Transverse colon (tissue), 4 donors: ENCODE measurements at places on chromosomes 3 and 15. TPM values are rescaled to one million over a fixed set of nuclear protein-coding genes. Genes with fewer than 3 reads are reported as not detected.
A peak's percentile ranks its signal among the peaks of the same experiment; 100 is the strongest.

GRCh38 chr3:45885979-45886705 is at the start of gene CCR9:
TSS of gene CCR9 (plus strand) at chr3:45886543. CDS start at chr3:45894934, 8,391 bp downstream.
- DNase-seq: no peak

DNA sequence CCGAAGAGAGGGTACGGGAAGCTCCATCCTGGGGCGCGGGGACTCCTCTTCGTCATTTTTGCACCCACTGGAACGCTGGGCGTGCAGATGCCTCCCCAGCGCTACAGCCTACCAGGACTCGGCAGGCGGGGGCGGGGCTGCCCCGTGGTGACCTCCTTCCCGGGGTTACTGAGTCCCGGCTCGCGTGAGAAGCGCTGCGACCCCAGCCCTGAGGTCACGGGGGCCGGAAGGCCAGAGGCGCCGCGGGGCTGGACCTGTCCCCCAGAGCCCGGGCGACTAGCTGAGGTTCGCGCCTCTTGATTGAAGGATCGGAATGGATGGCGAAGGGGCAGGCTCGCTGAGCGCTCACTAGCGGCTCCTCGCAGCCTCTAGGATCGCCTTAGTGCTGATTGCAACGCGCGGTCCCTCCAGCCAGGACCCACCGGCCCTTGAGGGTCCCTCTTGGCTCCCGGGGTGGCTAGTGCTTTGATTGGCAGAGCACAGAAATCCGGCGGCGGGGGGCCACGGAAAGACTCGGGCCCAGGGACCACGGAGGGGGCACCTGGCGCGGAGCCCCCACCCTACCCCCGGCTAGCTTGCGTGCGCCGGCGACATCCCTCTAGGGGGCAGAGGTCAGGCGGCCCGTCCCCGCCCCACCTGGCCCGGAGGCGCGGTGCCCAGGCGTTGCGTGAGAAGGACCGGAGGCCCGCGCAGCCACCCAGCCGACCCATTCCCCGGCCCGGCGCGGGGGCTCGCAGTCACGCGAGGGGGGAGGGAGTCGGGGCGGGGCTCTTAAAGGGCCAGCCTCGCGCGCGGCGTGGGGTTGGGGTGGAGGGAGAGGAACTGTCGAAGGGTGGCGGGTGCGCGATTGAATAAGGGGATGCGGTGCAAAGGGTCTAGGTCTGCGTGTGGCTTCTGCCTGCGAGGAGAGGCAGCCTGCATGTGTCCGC is 781 bp upstream of the CYP1A1 start:
- peak; percentile 44 for DNase-seq

DNA sequence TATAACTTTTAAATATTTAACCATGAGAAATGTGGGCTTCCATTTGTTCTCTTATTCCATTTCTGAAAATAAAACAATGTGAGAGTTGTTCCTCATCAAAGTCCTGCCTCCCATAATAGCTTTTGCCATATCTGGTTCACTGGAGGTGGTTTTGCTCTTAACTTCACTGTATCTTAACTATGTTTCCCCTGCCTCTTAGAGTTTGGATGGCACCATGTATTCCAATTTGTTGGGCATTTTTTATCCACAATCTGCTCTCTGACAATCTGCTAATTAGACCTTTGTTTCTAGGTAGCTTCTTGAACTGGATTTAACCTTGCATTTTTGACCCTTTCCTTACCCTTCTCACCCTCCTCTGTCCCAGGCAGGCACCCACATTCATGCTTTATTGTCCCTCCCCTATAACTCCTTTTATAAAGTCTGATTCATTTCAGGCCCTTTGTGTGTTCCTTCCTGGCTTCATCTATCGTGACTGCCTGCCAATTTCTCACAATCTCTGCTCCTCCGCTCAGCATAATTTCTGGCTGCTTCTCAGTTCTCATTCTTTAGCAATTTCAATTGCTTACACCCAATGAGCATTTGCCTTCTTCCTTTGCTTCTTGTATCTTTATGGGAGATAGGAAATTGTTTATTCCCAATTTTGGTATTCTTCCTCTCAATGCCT is 144.2 kb upstream of the ARHGEF26 start:
- no peak for DNase-seq

- no peak for DNase-seq
Measured at GRCh38 chr3:49563040-49563578, 8.8 kb downstream of the BSN start.

DNA sequence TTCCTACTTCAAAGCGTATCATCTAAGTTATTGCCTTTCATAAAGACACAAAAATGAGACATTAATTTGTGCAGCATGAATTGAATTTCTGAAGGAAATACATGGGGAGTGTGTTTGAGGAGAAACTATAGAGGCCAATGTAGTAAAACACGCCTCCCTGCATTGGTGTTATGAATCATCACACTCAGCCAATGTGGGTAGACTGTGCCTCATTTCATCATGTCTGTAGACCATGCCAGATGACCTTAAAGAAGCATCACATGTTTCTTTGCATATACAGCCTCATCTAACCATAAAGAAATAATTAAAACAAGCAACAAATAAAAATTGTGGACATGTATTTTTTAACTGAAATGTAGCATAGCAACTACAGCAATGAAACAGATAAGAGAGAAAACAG is 486.0 kb upstream of the ADAMTS9 start:
- no peak for DNase-seq

- DNase-seq: no peak
Measured at GRCh38 chr15:55991802-55992768, 1.3 kb downstream of the NEDD4 start.

GRCh38 chr3:160018959-160019358 is 30.3 kb downstream of the IL12A start:
- no peak for DNase-seq

GXYLT2 gene
- 1.5 TPM for total RNA-seq

ACKR4 gene
- total RNA-seq: not detected
